SJCRH30 (cell line): ENCODE measurements at places on chromosomes 3 and 15. TPM values are rescaled to one million over a fixed set of nuclear protein-coding genes. Genes with fewer than 3 reads are reported as not detected.

DNA sequence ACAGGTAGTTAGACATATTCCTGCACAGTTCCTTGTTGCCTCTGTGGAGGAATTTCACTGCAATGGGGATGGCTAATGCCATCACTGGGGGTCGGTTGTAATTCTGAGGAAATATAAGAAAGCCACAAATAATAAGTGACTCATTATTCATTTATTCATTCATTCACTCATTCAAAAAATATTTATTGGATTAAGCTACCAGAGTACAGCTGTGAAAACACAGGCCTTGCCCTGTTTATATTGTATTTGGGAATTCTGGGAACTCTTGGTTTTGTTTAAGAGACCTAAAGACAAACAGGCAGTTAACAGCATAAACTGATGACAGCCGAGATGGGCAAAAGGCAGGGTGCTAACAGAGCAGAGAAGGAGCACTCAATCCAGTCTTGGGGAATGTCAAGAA lies 23.6 kb downstream of the PTX3 start:
- no peak for DNase-seq
- no peak overlapping the region for H3K27ac ChIP-seq
- peaks cover 15% of the 10 kb centered on the region for H3K4me1 ChIP-seq

- H3K27ac ChIP-seq, result no peak overlapping the region
- H3K36me3 ChIP-seq, result no peaks in the 10 kb centered on the region
- no peaks in the 10 kb centered on the region; the same call in 1 of the 2 replicates for H3K4me1 ChIP-seq
Measured at GRCh38 chr15:35557544-35557943, 11.6 kb upstream of the DPH6 start.

DNA sequence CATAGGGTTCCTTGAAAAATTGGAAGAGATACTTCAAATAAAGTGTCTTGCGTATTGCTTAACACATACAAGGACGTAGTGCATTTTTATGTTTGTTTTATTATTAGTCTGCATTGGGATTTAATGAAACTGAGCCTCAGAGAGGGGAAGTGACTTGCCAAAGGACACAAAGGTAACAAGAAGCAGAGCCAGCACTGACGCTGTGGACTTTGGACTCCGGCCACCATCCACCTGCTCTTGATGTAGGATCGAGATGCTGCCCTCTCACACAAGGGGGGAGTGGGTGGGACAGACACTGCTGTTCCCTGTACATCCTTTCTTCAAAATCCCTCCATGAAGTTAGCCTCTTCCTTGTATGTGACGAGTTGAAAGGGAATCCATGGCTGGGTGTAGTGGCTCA lies 435.4 kb upstream of the RGMA start:
- no peaks in the 10 kb centered on the region for H3K36me3 ChIP-seq
- H3K4me1 ChIP-seq, result peaks cover 18% of the 10 kb centered on the region

DNA sequence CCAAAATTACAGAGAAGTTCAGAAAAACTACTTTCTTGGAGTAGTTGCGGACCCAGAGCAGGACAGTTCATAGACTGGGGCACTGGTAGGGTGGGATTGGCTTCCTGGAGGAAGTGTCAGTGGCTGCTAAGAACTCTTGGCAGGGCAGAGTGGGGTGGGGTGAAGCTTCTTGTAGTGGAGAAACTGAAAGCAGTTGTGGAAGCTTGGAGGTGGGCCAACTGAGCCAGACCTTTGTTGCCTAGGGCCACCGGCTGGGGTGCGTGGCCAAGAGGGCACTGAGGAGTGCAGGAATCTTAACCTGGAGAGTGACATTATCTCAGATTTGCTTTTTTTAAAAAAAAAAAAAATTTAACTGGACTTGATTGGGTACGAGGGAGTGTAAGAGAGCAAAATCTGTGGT lies 3.1 kb downstream of the KAT2B start:
- no peak overlapping the region for H3K4me3 ChIP-seq
- H3K27ac ChIP-seq, result no peak overlapping the region
- no peaks in the 10 kb centered on the region for H3K27me3 ChIP-seq
- peaks cover 9% of the 10 kb centered on the region; the same call in 1 of the 2 replicates for H3K4me1 ChIP-seq
- no peak for DNase-seq

GRCh38 chr3:143595456-143596077 lies 252.7 kb downstream of the SLC9A9 start:
- H3K4me3 ChIP-seq, result no peak overlapping the region
- H3K36me3 ChIP-seq, result no peaks in the 10 kb centered on the region
- H3K27me3 ChIP-seq, result peaks cover 9% of the 10 kb centered on the region; the same call in 1 of the 2 replicates
- no peak overlapping the region for H3K27ac ChIP-seq

DNA sequence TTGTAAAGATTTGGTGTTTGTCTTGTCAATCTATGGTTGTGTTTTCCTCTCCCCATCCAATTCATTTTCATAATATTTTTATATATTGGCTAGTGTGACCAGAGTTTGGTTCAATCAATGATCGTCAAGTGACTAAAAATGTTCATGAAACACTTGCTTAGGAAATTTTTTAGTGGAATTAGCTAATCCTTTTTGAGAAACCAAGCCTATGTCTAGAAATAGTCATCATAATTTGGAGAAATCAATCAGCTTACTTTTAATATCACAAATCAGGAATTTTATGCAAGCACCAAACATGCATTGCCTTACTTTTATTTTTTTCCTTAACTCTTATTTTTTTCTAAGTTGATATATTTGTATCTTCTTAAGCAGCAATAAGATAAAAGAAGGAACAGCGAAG lies 403.1 kb upstream of the TBL1XR1 start:
- H3K4me3 ChIP-seq, result no peak overlapping the region
- DNase-seq, result no peak
- H3K36me3 ChIP-seq, result no peaks in the 10 kb centered on the region

- no peak for DNase-seq
- H3K27ac ChIP-seq, result no peak overlapping the region
- no peaks in the 10 kb centered on the region for H3K36me3 ChIP-seq
- H3K27me3 ChIP-seq, result no peaks in the 10 kb centered on the region
- no peak overlapping the region for H3K4me3 ChIP-seq
Measured at GRCh38 chr3:42440924-42441323, 30.5 kb upstream of the LYZL4 start.

DNA sequence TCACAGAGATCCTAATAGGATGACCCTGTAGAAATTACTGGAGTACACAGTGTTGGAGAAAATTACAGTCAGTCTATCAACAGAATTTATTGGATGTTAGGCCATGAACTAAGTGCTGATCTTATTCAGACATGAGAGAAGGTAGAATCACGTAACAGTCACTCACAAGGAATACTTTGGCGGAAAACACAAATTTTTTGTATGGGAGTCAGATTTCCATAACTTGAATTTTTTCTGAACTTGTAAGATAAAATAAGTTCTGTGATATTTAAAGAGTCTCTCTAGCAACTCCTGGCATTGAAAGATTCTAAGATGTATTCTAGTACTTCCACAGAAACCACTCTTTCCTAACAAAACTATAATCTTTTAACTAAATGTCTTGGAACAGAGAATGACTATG lies 178.8 kb upstream of the MME start:
- no peak overlapping the region for H3K27ac ChIP-seq
- no peaks in the 10 kb centered on the region for H3K36me3 ChIP-seq
- no peak overlapping the region for H3K4me3 ChIP-seq
- no peaks in the 10 kb centered on the region for H3K4me1 ChIP-seq
- no peak for DNase-seq
- no peaks in the 10 kb centered on the region for H3K27me3 ChIP-seq

- H3K4me3 ChIP-seq, result no peak overlapping the region
- no peaks in the 10 kb centered on the region for H3K27me3 ChIP-seq
- H3K27ac ChIP-seq, result no peak overlapping the region
- no peaks in the 10 kb centered on the region for H3K4me1 ChIP-seq
- no peak for DNase-seq
Measured at GRCh38 chr3:157837336-157837735, 268.9 kb downstream of the SHOX2 start.

DNA sequence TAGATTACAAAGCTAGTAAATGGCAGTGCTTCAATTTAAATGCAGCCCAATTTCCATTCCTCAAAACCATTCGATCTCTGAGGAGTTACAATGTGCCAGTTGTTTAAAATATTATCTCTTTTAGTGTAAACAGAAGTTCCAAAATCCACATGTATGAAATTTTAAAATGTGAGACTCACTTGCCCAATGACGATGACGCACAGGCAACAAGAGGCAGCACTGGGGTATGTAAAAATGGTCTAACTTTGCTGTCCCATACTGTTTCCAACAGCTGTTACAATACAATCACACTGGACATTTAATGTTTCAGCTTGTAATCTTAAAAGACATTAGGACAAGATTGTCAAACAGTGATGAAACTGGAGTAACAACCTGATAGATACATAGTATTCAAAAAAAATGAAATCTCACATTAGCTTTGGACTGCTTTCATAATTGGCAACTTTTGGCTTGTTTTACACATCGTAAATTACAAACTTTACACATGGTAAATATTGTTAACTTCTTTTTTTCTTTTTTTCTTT lies 12.2 kb downstream of the SLTM start:
- no peak overlapping the region for H3K4me3 ChIP-seq
- H3K36me3 ChIP-seq, result peaks cover 51% of the 10 kb centered on the region
- 0 out of 2 replicates have a peak, but pooled peaks cover 2% of the 10 kb centered on the region for H3K4me1 ChIP-seq
- no peak for DNase-seq
- no peak overlapping the region for H3K27ac ChIP-seq
- H3K27me3 ChIP-seq, result no peaks in the 10 kb centered on the region

GRCh38 chr15:50071551-50072258 lies 47.3 kb downstream of the ATP8B4 start:
- no peak for DNase-seq
- H3K36me3 ChIP-seq, result no peaks in the 10 kb centered on the region
- H3K27ac ChIP-seq, result no peak overlapping the region
- no peaks in the 10 kb centered on the region for H3K27me3 ChIP-seq
- H3K4me1 ChIP-seq, result no peaks in the 10 kb centered on the region

DNA sequence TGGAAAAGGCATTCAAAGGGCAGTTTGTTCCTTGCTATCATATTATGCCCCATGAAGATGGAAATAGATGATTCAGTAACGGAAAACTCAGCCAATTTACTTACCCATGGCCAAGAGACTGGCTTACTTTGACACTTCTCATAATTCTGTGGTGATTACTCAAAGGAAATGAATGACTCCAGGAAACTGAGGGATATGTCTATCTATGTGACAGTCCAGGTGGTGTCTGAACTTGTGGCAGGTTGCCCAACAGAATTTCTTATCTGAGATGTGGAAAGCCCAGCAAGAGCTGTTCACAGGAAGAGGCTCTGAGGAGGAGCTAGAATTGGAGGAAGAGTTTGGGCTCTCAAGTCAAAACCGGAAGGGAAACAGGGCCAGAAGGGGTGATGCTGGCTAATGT lies 91.2 kb downstream of the KCNAB1 start:
- no peaks in the 10 kb centered on the region for H3K4me1 ChIP-seq
- H3K36me3 ChIP-seq, result no peaks in the 10 kb centered on the region
- H3K4me3 ChIP-seq, result no peak overlapping the region
- no peaks in the 10 kb centered on the region for H3K27me3 ChIP-seq
- no peak overlapping the region for H3K27ac ChIP-seq
- no peak for DNase-seq

DNA sequence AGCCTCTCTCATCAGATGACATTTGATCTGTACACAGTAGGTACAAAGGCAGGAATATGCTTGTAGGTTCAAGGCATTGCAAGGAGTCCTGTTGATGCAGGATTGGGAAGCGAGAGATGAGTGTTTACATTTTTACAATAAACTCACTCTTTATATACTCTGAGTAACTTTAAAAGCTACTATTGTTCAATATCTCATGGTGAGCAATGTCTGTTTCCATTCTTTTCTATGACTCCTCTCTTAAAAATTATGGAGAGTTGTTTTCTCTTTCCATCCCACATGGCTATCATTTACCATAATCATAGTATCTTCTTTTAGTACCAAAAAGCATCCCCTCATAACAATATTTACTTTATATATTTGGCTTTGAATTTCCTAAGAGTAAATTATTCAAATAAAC lies 314.0 kb upstream of the CDIN1 start:
- H3K36me3 ChIP-seq, result no peaks in the 10 kb centered on the region
- no peaks in the 10 kb centered on the region for H3K4me1 ChIP-seq
- no peak overlapping the region for H3K4me3 ChIP-seq
- DNase-seq, result no peak
- H3K27me3 ChIP-seq, result peaks cover 3% of the 10 kb centered on the region; the same call in 1 of the 2 replicates

DNA sequence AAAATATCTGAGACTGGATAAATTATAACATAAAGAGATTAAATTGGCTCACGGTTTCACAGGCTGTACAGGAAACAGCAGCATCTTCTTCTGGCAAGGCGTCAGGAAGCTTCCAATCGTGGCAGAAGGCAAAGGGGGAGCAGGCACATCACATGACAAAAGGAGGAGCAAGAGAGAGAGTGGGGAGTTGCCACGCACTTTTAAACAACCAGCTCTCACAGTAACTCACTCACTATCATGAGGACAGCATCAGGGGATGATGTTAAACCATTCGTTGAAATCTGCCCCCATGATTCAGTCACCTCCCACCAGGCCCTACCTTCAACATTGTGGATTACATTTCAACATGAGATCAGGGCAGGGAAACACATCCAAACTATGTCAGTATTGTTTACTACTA lies 114.5 kb upstream of the SPATA16 start:
- DNase-seq, result no peak
- H3K4me3 ChIP-seq, result no peak overlapping the region
- no peak overlapping the region for H3K27ac ChIP-seq
- H3K27me3 ChIP-seq, result no peaks in the 10 kb centered on the region
- no peaks in the 10 kb centered on the region for H3K36me3 ChIP-seq
- H3K4me1 ChIP-seq, result no peaks in the 10 kb centered on the region

OR4F15 gene
- total RNA-seq, result not detected in 2 replicates

ITIH1 gene
- total RNA-seq, result 0.04 TPM in 1 of 2 replicates, not detected in the other

STAB1 gene
- not detected in 2 replicates for total RNA-seq

CATSPER2 gene
- total RNA-seq, result 1.3 and 1.4 TPM in 2 replicates

GREM1 gene
- total RNA-seq, result 36.3 and 36.6 TPM in 2 replicates
